ENCODE measurements at places on chromosomes 16 and 17. TPM values are rescaled to one million over a fixed set of nuclear protein-coding genes. Genes with fewer than 3 reads are reported as not detected.

KRT12 gene
- not detected for total RNA-seq

P2RX1 gene
- 5.1 TPM for total RNA-seq

TAOK1 gene
- total RNA-seq, result 64.8 TPM

KCTD19 gene
- total RNA-seq, result not detected

MLST8 gene
- 26.3 TPM for total RNA-seq

MEFV gene
- total RNA-seq, result 1.00 TPM

KRTAP1-1 gene
- total RNA-seq, result not detected

CTF1 gene
- total RNA-seq, result 17.7 TPM

CCL5 gene
- total RNA-seq, result 2.6 TPM

CDH13 gene
- 108 TPM for total RNA-seq

CCL11 gene
- 3.2 TPM for total RNA-seq

SLC46A1 gene
- total RNA-seq, result 2.7 TPM

AMFR gene
- total RNA-seq, result 79.4 TPM

KRTAP4-5 gene
- total RNA-seq, result not detected

FOXO3B gene
- total RNA-seq, result 1.1 TPM

PIK3R6 gene
- total RNA-seq, result 1.00 TPM

CA7 gene
- not detected for total RNA-seq

C16orf92 gene
- not detected for total RNA-seq

HNF1B gene
- total RNA-seq, result not detected

ABR gene
- 158 TPM for total RNA-seq

CENPT gene
- 27.9 TPM for total RNA-seq

ELMO3 gene
- 0.92 TPM for total RNA-seq

ARL5C gene
- total RNA-seq, result not detected

TEFM gene
- 12.0 TPM for total RNA-seq

CES3 gene
- total RNA-seq, result 0.62 TPM

DOC2A gene
- 0.38 TPM for total RNA-seq

MYOCD gene
- total RNA-seq, result 82.1 TPM

HSD17B2 gene
- not detected for total RNA-seq

ABCA6 gene
- 14.6 TPM for total RNA-seq

NHLRC4 gene
- total RNA-seq, result 0.30 TPM

CDIPT gene
- 73.8 TPM for total RNA-seq

TSPOAP1 gene
- 10.7 TPM for total RNA-seq

ST6GALNAC2 gene
- total RNA-seq, result 6.2 TPM

TMEM235 gene
- total RNA-seq, result not detected

KRTAP3-2 gene
- not detected for total RNA-seq

GPRC5B gene
- 54.1 TPM for total RNA-seq

MRC2 gene
- total RNA-seq, result 28.9 TPM

CEMP1 gene
- not detected for total RNA-seq

FOXC2 gene
- 2.6 TPM for total RNA-seq

TCAP gene
- total RNA-seq, result 4,725 TPM

GPR179 gene
- total RNA-seq, result 0.16 TPM

EVPL gene
- 0.05 TPM for total RNA-seq

KIF19 gene
- total RNA-seq, result 0.08 TPM

KCNJ18 gene
- total RNA-seq, result not detected

MYL4 gene
- 113 TPM for total RNA-seq

CDRT15 gene
- not detected for total RNA-seq

PLA2G10 gene
- not detected for total RNA-seq

Data from cardiac septum (tissue), 1 donor.